ENCODE measurements at places on chromosomes 2 and 18. TPM values are rescaled to one million over a fixed set of nuclear protein-coding genes. Genes with fewer than 3 reads are reported as not detected.

GRCh38 chr2:26986576-26986975, 16.1 kb downstream of the MAPRE3 start:
- no peak for DNase-seq

GRCh38 chr2:176879426-176879995, 333.1 kb upstream of the HNRNPA3 start:
- DNase-seq = no peak

DNA sequence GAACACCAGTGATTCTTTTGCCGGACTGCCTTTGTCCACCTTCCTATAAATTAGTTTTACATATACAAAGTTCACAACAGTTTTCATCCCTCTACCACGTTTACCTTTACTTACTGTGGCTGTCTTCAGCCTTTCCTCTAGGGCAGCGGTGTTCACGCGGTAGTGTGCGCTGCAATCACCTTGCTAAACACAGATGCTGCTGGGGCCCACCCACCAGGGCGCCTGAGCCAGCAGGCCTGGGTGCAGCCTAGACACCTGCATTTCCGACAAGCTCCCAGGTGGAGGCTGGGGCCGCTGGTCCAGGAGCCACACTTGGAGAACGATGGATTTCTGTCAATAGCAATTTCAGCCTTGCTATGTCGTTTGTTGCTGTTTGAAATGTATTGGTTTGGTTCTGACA, 83.1 kb downstream of the NDUFA10 start:
- DNase-seq = no peak

DNA sequence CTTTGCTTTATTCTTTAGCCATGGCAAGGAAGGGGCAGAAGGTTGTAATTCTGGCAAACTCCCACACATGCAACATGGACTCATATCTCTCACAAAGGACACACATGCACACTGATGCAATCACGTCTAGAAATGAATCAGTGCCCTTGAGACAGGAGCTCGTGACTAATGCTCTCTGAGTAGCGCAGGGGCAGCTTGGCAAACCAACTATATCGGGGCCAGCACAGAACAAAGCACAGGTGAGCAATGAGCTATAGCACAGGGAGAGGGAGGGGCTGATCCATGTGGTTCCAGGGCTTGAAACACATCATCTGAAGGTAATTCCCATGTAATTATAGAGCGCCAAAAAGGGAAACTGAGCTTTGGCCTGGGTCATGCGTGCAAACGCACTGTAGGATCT, 165.2 kb upstream of the KLF7 start:
- DNase-seq = peak; percentile 94

- DNase-seq = no peak
Observed at GRCh38 chr2:61770298-61770697, 83.6 kb downstream of the FAM161A start.

DNA sequence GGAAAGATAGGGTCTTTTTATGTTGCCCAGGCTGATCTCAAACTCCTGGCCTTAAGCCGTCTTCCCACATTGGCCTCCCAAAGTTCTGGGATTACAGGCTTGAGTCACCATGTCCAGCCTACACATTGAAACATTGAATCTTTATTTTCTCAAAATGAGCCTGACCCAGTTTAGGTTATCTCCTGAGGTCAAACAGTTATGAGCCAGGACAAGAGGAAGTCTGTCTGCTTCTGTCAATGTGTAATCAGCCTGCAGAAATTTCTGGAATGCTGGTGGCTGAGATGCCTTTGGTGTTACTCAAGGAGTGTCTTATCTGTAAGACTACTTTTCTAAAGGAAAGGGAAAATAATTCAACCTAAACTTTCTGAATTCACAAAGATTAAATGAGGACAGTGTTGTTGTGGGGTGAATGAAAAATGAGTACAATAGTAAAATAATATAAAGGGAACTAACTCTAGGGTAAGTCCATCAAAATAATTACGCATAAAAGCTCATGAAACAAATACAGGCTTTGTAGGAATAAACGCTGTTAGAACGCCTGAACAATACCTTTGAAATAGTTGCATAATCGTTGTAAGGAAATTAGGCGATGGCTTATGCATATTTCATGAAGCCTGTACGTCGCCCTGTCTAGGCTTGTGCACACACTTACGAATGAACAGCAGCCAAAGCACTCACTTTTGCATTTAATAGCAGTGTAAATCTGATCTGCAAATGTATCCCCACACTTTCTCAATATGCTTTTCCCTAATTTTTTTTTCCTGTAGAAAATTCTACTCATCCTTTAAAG, 260.8 kb downstream of the RDH14 start:
- no peak for DNase-seq

GRCh38 chr2:212357606-212358005, 181.0 kb downstream of the ERBB4 start:
- no peak for DNase-seq

DNA sequence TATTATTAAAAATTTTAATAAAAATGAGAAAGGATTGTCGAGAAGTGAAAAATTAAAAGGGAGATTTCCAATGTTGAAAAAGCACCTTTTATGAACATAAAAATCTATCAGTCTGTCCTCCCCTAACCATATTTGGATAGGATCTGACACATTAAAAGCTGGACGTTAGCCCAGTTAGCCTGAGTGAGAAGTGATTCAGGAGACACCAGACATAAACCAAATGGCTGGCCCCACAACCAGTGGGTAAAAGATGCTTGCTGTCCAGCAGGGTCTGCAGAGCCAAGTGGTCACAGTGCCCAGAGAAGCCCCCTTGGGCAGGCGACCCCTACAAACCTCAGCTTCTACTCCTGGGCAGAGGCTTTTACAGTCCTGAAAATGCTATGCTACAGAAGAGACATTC, 253.8 kb upstream of the LYPD1 start:
- no peak for DNase-seq

GRCh38 chr2:40725040-40725439, 273.1 kb upstream of the SLC8A1 start:
- DNase-seq = no peak

DNA sequence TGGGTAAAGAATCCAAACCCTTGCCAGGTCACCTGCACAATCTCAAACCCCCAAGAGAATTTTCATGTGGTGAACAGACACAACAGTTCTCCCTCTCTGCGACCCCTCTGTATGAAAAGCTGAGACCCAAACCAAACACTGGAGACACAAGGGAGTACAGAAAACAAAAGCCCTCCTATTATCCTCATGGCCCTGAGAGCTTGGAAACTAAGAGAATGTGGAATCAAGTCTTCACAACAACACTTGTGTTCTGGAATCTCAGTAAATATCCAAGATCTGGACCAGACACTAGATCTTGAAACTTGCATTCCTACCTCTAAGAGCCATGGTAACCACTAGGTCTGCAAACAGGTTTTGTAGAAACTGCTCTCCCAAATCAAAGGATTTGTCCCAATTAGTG, 50.1 kb upstream of the CCDC150 start:
- no peak for DNase-seq

GRCh38 chr2:129892360-129892759, 87.1 kb upstream of the RAB6C start:
- no peak for DNase-seq

GRCh38 chr2:70709275-70710037, 58.5 kb downstream of the ADD2 start:
- DNase-seq = no peak

- DNase-seq = no peak
Observed at GRCh38 chr2:46557788-46558187, 78.4 kb downstream of the TMEM247 start.

DNA sequence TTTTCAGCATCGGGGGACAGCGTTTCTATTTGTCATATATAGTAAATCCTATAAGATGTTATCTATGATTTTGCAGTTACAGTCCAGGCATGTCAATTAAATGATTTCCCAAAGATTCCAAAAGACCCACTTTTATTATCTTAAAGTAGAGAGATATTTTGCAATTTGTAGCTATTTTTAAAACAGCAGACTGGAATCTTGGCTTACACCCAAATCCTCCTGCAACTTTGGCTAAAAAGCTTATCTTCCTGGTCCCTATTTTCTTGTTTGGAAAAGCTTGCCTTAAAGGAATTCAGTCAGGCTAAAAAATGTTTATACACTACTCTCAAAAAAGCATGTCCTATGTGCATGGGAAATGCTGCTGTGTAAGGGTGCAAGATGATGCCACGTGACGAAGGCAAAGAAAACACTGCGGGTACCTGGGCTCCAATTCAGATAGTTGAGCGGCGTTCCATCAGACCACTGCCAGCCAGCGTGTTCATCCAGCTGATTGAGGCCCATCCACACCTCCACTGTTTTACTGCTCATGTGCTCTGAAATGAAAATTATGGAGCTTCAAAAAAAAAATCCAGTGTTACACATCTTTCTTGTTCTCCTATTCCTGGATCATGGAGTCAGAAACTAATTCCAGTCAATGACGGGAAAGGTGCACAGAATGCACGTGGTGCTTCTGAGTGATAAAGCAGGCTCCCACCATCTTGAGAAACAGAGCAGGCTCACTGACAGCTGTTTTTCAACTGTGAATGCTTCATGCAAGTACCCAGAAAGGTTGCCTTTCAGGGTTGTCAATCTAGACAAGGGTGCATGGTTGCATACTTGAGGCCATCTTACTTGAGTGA, 33.8 kb downstream of the PLA2R1 start:
- DNase-seq = no peak

DNA sequence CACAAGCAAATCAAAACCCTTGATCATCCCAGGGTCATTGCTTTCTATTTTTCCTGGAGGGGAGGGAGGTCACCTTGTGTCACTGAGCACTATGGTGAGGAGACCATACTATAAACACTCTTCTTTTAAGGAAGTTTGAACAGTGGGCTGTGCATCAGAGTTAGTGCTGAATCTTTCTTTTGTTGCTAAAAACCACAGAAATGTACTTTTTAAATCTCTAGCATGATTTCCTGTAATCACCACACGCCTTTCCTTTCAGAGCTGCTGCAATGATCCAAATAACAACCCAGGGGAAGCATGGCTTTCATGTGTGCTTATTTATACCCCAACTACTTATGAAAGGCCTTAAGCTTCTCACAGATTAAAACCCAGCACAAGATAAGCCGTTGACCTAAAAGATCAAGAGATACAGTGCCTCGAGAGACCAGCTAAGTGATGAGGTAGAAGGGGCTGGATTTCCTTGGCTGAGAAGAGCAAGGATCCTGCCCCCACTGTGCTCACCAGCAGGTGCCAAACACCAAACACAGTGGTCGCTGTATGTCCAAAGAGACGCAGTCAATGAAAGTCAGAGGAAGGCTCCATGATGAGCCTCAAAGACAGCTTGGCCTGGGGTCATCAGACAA, 34.7 kb downstream of the TRABD2A start:
- no peak for DNase-seq

- DNase-seq = no peak
Observed at GRCh38 chr2:197986977-197987376, 182.6 kb downstream of the PLCL1 start.

DNA sequence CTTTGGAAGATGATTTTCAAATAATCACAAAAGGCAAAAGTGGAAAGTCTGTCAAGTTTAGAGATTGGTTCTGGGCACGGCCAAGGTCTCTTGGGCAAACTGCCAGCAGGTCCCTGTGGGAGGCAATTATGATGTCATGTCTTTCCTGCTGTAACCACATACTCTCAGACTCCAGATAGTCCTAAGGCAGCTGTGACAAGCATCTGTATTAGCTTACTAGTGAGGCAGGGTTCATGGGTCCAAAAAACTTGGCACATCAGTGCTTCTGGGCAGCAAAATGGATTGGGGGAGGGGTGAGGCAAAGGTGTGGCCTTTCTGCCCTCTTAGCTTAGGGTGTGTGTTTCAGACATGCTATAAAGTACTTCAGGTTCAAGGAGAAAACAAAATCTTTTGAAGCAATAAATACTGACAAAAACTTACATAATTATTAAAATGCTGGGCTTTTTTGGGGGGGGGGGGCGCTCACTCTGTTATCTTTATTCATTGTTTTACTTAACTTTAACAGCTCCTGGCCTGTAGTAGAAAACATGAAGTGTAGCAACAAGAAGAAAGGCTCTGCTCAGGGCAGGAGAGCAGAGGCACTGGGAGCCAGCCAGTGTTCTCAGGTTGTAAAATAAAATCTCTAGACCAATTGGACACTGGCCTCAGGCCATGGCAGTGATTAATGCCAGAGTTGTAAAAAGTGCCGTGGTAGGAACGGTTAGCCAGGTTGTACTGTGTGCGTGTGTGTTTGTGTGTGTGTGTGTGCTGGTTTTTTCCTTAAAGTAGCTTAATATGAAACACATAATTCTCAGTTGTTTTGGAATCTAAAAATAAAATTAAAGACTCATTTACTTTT, 14.3 kb upstream of the TANC1 start:
- DNase-seq = no peak

GRCh38 chr2:105792561-105792960, 47.8 kb downstream of the NCK2 start:
- no peak for DNase-seq

DNA sequence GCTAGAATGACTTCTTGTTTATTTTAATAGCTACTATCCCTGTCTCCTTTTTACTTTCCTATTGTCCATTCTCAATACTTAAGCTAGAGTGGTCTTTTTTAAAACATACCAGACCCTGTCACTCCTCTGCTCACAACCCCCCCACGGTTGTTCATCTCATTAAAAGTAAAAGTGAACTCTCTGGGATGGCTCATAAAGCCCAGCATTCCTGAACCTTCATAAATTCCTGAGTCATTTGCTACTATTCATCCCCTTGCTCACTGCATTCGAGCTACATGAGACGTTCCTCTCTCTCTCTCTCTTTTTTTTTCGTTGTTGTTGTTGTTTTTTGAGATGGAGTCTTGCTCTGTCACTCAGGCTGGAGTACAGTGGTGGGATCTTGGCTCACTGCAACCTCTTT, 148.7 kb upstream of the DSEL start:
- no peak for DNase-seq

- DNase-seq = no peak
Observed at GRCh38 chr2:120737340-120738101, 1.9 kb downstream of the GLI2 start.

GRCh38 chr2:202377207-202377761, 1.2 kb downstream of the BMPR2 start:
- DNase-seq = no peak

DNA sequence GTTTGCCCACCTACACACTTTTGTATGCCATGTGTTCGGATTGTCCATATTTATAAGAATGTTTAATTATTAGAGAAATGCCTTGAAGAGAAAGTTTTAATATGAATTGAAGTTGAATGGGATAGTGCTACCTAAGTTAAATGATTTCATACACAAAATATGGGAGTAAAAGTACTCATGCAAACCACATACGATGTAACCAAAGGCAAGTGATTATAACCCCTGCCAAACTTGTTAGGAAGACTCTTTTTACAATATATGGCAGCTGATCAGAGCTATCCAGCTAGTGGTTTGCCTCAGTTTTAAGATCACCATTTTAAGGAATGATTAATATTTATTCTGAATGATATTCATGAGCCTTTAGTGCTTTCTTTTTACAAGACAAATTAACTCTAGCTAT, 106.7 kb downstream of the MYO1B start:
- DNase-seq = no peak

Gene MRPS9
- 49.7 TPM for total RNA-seq

Gene HJURP
- total RNA-seq = 64.1 TPM

Gene CGREF1
- total RNA-seq = 4.0 TPM

Gene MALL
- 223 TPM for total RNA-seq

Gene MAP3K19
- total RNA-seq = not detected

Gene SMIM21
- not detected for total RNA-seq

Gene DRC1
- total RNA-seq = not detected

Gene CD28
- 0.37 TPM for total RNA-seq

Gene LCT
- 0.12 TPM for total RNA-seq

Gene SERPINB4
- total RNA-seq = not detected

Gene MLPH
- total RNA-seq = 81.4 TPM

Gene TWSG1
- 35.7 TPM for total RNA-seq

Gene CXCR2
- 0.15 TPM for total RNA-seq

Measured in HCT116 (cell line).